ENCODE measurements at places on chromosomes 13 and 19.
A peak's percentile ranks its signal among the peaks of the same experiment; 100 is the strongest.

- DNase-seq: no peak
These were observed 98.8 kb downstream of the EPSTI1 start for GRCh38 chr13:42893214-42893671.

- peak; percentile 23 for DNase-seq
These were observed 72.7 kb downstream of the ZNF254 start for GRCh38 chr19:24159707-24160106.

DNA sequence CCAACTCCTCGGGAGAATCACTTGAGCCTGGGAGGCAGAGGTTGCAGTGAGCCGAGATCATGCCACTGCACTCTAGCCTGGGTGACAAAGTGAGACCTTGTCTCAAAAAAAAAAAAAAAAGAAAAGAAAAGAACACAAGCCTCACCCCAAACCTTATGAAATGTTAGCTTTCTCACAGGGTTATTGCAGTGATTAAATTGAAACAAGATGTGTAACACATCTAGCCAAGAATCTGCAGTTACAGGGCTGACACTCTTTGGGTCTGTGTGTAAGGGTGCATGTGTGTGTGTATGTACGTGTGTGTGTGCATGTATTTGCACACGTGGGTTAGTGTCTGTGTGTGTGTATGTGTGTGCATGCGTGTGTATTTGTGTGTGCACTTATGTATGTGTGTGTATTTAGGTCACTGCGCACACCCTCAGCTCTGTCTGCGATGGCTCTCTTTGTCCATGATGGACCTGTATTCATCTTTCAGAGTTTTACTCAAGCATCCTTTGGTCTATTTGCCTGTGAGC is 336.3 kb downstream of the UQCRFS1 start:
- no peak for DNase-seq

DNA sequence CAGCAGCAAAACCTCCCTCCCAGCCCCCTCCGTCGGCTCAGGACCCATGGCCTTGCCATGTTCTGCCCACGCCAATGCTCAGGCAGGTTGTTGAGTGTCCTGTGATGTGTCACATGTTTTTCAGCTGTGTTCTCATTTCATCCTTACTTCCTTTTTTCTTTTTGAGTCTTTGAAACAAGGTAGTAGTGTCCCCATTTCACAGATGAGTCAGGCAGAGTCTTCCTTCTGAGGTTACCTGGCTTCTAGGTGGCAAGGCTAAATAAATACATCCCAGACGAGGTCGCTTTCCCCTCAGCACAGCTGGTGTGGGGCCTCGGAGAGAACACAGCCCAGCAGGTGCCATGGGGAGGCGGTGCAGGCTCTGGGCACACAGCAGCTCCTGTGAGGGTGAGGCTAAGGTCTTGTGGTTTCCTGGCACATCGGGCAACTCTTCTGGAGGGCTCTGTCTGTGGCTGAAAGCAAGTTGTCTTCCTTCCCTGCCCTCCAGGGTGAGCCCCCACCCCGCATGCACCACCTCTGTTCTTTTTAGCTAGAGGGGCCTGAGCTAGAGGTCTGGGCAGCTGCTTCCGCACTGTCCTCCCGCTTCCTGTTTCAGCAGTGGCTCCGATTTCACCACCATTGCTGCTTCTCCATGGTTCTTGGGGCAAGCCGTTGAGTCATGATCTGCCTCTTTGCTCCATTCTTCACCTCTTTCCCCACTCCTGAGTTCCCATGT is 15.1 kb downstream of the PRAM1 start:
- peak; percentile 78 for DNase-seq

DNA sequence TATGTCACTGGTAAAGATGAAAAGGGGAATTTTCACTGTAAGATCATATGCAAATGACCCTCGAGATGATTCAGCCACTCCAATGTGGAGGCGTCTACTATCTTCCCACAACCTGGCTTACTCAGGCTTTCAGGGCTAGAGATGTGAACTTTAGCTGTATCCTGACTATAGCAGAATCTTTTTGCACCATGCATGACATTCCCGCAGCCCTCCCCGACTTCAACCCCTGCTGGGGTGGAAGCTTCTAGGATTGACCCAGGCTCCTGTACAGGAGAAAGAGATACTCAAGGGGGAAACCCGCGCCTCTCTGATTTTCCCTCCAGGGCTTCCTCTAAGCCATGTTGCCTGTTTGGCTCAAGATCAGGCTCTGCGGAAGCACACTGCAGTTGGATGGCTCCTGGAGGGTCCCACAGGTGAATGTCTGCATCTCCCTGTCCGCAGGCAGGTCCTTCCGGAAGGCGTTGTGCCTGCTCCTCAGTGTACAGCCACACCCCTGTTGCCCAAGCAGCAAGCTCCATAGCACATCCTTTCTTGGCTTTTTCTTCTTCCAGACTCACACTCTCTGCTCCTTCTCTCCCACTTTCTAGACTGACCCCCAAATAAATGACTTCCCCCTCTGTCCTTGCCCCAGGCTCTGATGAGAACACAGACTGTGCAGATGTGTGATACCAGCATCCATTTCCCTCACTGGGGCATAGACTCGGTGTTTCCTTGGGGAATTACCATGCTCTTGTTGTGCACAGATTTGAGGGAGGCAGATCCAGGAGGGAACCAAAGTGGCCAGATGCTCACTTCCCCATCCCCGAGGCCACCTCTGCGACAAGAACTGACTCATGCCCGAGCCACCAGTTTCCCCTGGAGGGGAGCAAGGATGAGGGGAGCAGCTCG is 29.1 kb upstream of the POP4 start:
- no peak for DNase-seq

DNA sequence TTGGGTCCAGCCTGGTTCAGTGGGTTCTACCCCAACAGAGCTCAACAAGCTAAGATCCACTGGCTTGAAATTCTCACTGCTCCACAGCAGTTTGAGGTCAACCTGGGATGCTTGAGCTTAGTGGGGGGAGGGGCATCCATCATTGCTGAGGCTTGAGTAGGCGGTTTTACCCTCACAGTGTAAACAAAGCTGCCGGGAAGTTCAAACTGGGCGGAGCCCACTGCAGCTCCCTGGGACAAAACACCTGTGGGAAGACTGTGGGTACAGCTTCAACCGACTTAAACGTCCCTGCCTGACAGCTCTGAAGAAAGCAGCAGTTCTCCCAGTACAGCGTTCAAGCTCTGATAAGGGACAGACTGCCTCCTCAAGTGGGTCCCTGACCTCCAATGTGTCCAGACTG is 1161.9 kb downstream of the UQCRFS1 start:
- DNase-seq: no peak

DNA sequence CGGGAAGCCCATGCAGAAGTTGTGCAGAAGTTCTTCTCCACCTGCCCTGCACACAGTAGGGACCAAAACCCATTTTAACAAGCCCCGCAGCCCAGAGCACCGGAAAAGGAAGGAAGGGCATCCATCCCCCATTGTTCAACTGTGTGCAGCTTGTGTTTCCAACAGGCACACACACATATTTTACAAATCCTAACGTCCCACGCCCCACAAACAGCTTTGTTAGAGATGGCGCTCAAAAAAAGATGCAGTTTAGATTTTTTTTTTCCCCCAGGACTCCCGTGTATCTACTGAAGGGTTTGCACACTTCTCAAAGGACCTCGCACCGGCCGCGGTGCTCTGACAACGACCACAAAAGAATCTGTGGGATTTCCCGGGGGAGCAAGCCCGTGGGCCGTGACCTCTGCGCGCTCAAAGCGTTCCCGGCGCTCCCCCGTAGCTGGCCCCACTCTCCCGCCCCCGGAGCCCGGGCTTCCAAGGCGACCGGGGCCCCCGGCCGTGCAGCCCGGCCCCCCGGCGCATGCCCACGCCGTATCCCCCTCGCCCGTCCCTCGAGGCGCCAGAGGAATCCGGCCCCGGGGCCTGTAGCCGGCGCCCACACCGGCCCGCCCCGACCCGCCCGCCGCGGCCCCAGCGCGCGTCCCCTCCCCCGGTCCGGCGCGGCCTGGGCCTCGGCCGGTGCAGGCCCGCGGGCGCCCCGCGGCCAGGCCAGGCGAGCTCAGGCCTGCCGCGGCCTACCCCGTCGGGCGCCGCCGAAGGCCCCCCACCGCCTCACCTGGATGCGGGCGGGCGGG is 523 bp downstream of the ELAVL1 start:
- peak; percentile 55 for DNase-seq

DNA sequence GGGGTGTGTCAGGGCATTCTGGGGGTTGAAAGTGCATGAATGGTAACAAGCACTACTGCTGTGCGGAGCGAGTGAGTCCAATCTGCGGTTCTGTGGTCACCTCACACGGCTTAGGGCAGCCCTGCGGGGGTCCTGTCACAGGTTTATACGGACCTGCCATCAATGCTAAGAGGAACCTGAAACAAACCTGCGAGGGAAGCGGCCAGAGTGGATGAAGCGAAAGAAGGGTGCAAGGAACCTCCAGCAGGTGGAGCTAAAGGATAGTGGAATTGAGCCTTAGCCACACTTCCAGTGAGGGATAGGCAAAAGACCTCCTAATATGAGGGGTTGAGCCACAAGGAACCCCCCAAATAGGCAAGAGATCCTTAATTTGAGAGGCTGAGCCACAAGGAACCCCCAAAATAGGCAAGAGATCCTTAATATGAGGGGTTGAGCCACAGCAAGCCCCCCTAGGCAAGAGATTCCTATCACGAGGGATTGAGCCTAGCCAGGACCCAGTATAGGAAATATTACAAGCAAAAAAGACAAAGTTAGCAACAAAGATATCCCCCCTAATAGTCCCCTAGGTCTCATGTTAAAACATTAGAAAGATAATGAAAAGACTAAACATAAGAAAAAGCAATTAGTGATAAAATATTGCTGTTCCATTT is 6.3 kb upstream of the ZNF69 start:
- DNase-seq: peak; percentile 90
